ENCODE measurements at places on chromosomes 2 and 18.
A peak's percentile ranks its signal among the peaks of the same experiment; 100 is the strongest.

DNA sequence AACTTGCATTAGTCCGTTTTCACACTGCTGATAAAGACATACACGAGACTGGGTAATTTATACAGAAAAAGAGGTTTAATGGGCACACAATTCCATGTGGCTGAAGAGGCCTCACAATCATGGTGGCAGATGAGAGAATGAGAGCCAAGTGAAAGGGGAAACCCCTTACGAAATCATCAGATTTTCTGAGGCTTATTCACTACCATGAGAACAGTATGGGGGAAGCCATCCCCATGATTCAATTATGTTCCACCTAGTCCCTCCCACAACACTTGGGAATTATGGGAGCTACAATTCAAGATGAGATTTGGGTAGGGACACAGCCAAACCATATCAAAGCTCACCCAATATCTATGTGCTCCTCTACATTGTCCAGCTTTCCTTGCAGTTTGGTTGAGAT is 16.0 kb upstream of the SERPINE2 start:
- DNase-seq, result no peak

- no peak for DNase-seq
Measured at GRCh38 chr2:153105829-153106578, 372.6 kb downstream of the RPRM start.

- DNase-seq, result no peak
Measured at GRCh38 chr2:57711991-57712390, 334.6 kb upstream of the VRK2 start.

GRCh38 chr2:45134014-45134413 is 124.8 kb upstream of the SIX2 start:
- DNase-seq, result no peak

- no peak for DNase-seq
Measured at GRCh38 chr2:10741139-10741538, 19.7 kb downstream of the ATP6V1C2 start.

DNA sequence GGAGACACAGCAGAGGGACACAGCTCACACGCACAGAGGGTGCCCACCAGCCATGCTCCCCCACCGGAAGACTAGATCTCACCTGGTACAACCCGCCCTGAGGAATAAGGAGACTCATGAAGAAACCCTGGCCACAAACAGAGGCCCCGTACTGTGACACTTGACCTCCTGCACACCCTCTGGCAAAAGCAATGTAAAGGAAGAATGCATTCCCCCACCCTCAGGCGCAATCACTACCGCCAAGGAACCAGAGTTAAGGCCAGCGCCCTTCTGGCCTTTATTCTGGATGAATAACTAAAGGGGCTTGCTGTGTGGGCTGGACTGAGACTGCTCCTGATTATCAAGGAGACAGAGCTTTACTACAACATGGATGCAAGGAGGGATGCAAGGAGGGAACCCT is 509.2 kb upstream of the SPHKAP start:
- no peak for DNase-seq

- DNase-seq, result peak; percentile 53
Measured at GRCh38 chr2:96143848-96144480, 1.3 kb downstream of the DUSP2 start.

DNA sequence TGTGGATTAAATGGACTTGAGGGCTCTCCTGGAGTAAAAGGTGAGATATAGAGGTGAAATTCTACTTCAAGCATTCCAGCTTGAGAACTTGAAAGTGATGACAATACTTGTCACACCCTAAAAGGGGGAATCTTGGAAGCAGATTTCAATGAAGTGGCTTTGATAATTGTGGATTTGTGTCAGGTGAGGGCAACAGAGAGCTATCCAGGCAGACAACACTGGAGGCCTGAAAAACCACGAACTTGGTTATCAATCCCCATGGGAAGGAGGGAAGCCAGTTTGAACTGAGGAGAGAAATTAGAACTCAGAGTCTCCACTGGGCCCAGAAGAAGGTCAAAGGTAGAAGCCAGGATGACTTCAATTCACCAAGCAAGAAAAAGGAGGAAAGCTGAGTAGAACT is 263.9 kb downstream of the FIGN start:
- no peak for DNase-seq

GRCh38 chr2:152508446-152508845 is 173.5 kb downstream of the FMNL2 start:
- no peak for DNase-seq

- no peak for DNase-seq
Measured at GRCh38 chr18:3402982-3403451, 47.0 kb upstream of the TGIF1 start.

GRCh38 chr2:120422465-120423160 is 76.7 kb downstream of the INHBB start:
- no peak for DNase-seq

- DNase-seq, result no peak
Measured at GRCh38 chr2:24459224-24460161, 31.6 kb upstream of the NCOA1 start.

DNA sequence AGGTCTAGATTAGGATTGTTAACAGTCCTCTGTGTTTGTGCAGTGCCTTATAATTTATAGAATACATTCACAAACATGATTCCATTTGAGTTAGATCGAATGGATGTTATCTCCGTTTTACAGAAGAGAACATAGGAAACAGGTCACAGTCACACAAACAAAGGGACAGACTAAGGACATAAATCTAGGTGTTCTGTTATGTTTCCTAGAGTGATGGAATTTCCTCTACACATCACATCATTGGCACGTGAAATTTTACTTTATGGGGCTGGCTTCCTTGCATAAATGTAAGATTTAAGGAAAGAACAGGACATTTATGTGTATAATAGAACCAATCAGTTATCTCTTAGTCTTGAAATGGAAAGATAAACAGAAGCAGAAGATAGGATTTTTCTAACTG is 6.4 kb downstream of the TRIM54 start:
- DNase-seq, result no peak

- DNase-seq, result no peak
Measured at GRCh38 chr2:205020673-205021072, 475.4 kb downstream of the PARD3B start.

DNA sequence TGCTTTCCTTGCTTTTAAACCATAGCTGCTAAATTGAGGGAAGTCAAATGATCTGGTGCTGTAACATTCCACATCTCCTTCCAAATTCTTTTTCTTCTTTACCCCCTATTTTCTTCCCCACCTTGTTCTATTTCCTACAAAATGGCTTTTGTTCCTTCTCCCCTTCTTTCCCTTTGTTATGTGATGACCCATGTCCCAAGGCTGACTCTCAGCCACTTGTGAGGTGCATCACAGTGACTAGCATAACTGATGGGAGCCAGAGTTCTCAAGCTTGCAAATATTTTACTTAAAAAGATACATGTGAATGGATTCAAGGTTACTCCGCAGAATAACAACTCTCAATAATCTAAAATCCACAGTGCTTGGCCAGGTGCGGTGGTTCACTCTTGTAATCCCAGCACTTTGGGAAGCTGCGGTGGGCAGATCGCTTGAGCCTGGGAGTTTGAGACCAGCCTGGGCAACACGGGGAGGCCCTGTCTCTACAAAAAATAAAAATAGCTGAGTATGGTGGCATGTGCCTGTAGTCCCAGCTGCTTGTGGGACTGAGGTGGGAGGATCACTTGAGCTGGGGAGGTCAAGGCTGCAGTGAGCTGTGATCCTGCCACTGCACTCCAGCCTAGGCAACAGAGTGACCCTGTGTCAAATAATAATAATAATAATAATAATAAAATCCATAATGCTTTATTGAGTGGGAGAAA is 100.1 kb upstream of the CERS6 start:
- DNase-seq, result no peak

- no peak for DNase-seq
Measured at GRCh38 chr2:34731292-34731691, 1132.2 kb upstream of the FAM98A start.

DNA sequence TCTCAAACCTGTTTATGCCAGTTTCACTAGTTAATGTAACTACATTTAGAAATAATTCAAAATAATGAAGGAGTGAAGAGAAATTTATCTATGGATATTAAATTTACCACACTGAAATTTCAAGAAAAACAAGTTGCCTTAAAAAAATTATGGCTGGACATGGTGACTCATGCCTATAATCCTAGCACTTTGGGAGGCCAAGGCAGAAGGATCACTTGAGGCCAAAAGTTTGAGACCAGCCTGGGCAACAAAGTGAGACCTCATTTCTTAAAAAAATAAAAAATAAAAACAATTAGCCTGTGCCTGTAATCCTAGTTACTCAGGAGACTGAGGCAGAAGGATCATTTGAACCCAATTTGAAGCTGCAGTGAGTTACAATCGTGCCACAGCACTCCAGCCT is 29.9 kb downstream of the HDLBP start:
- no peak for DNase-seq

- DNase-seq, result no peak
Measured at GRCh38 chr2:108934583-108935245, 54.3 kb downstream of the EDAR start.

DNA sequence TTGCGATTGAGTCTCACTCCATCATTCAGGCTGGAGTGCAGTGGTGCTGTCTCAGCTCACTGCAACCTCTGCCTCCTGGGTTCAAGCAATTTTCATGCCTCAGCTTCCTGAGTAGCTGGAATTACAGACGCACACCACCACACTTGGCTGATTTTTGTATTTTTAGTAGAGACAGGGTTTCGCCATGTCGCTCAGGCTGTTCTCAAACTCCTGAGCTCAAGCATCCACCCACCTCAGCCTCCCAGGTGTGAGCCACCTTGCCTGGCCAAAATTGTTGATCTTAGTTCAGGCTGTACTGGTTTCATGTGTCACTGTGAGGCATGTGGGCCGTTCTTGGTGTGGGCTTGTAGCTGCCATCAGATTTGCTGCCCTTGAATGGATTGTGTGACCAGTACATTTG is 18.1 kb downstream of the CD8A start:
- DNase-seq, result no peak
